ACHN (cell line): ENCODE measurements at places on chromosomes 7 and 10.

- DNase-seq, result peak; percentile 91
Measured at GRCh38 chr10:88979153-88979562, 11.4 kb upstream of the FAS start.

GRCh38 chr7:128403676-128404075 lies 6.1 kb downstream of the IMPDH1 start:
- no peak for DNase-seq

- DNase-seq, result no peak
Measured at GRCh38 chr7:116585392-116585791, 60.6 kb downstream of the CAV1 start.

DNA sequence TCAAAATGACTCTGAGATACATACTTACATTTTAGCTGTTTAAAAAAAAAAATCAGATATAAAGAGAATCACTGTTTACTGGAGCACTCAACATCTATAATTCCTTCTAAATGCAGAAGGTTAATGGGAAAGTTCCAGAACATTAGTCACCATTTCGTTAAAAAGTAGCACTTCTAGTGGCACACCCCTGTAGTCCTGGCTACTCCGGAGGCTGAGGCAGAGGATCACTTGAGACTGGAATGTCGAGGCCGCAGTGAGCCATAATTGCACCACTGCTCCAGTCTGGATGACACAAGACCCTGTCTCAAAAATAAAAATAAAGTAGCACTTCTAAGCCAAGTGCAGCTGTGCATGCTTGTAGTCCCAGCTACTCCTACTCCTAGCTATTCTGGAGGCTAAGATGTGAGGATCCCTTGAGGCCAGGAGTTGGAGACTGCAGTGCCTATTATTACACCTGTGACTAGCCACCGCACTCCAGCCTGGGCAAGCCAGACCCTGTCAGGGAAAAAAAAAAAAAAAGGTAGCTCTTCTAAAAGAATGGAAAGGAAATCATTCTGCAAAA lies 2.2 kb downstream of the FGFBP3 start:
- no peak for DNase-seq

DNA sequence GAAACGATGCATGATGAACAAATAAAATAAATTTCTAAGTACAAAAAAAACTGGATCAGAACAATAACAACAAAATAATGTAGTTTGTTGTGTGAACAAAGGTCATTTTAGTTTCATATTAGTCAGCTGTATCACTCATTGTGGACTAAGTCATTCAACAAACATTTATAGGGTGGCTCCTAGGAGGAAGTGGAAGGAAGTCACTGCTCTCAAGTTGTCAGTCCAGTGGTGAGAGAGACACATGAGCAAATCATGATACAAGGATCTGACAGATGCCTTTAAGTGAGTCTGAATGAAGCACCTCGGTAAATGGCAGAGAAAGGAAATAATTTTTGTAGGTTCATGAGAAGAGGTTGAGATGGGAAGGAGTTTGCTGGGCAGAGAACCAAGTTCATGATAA lies 56.8 kb downstream of the EPDR1 start:
- no peak for DNase-seq

GRCh38 chr10:5975641-5976473 lies 1.5 kb downstream of the IL15RA start:
- DNase-seq, result peak; percentile 18

- no peak for DNase-seq
Measured at GRCh38 chr7:69502358-69502757, 95.9 kb upstream of the AUTS2 start.

DNA sequence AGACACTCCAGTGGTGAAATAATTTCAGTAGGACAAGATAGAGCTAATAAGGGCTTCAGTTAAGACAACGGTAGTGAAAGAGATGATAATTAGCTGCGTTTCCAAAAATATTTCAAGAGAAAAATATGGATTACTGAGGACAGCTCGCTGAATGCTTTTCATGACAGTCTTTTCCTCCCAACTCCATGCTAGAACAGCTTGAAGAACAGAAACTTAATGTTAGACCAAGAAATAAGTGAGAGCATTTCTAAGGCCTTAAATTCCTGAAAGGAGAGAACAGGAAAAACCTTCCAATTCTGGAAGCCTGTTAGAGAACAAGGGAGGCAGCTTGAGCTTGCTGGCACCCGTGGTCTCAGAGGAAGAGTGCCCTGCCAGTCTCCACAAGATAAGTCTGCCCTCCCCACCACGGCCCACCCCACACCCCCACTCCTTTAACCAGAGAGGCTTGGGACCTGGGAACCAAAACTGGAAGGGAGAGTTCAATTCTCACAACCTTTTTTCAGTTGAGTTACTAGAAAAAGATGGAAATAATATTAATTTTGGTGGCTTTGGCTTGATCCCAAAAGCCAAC lies 1148.0 kb upstream of the CELF2 start:
- no peak for DNase-seq

DNA sequence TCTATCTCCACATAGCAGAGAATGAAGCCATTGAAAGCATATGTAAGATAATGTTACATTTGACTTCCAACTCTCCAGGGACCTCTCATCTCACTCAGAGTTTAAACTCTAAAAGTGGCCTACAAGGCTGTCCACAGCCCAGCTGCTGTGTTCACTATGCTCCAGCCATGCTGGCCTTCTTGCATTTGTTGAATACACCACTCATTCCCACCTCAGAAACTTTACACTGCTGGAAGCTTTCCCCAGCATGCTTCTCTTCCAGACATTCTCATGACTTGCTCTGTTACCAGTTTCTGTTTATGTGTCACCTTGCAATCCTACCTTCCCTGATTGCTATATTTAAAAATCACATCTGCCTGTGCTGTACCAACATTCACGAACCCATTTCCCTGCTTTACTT lies 167.2 kb downstream of the WNT2 start:
- no peak for DNase-seq
